ENCODE measurements at places on chromosomes 5 and 9.

DNA sequence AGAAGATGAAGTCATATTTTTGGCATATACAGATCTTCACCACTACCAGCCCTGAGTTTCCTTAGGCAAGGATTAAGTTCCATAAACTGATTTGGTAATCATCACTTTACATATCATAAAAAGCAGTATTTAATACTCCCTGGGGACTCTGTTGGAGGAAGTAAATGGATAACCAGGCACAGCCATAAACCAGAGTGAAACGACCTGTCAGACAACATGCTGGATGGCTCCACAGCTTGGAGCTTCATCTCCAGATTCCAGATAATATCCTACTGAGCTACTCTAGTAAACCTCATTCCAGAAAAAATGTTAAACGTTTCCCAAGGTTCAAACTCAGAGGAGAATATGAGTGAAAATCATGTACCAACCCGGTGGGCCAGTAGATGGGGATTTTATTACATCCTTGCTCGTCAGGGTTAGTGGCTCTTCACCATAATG lies 109.2 kb downstream of the BASP1 start:
- no peak for DNase-seq

DNA sequence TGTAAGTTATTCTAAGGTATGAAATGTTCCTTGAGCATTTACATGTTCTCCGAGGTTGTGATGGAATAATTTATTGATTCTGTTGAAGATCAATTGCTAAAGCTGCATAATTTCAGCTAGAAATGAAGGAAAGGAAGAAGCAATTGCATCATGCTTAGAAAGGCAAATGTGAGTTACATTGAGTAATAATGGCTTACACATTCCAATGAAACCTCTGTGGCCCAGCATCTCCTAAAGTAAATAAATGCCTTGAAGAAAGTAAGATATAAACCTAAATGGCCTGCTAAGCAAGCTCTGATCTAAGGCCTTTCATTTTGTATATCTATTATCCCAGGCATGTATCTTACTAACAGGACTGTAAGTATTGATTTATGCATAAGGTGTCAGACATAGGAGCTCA lies 677.3 kb upstream of the RGMB start:
- no peak for DNase-seq

GRCh38 chr5:67897431-67897830 lies 318.1 kb upstream of the PIK3R1 start:
- no peak for DNase-seq

- no peak for DNase-seq
Observed at GRCh38 chr5:137497396-137498290, 1.5 kb downstream of the SPOCK1 start.

GRCh38 chr9:20361656-20362570 lies 260.4 kb downstream of the MLLT3 start:
- DNase-seq, result no peak

- peak; percentile 11 for DNase-seq
Observed at GRCh38 chr5:56200971-56201666, 32.0 kb downstream of the ANKRD55 start.

DNA sequence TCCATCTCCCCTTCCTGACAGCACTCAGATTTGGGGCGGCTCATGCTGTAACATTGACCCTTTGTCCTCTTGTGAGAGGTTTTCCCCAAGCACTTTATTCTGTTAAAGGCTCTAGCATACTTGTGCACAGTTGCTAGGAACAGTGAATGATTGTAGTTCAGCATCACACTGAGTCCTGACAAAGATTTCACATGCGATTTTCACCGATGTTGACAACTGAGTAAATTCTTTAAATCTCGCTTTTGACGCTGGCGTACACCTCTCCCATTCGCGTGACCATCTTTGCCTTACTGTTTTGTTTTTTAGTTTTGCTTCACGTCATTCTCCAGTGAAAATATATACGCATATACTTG lies 780 bp downstream of the CDC37L1 start:
- DNase-seq, result no peak

GRCh38 chr9:27569406-27569805 lies 3.9 kb downstream of the C9orf72 start:
- no peak for DNase-seq

DNA sequence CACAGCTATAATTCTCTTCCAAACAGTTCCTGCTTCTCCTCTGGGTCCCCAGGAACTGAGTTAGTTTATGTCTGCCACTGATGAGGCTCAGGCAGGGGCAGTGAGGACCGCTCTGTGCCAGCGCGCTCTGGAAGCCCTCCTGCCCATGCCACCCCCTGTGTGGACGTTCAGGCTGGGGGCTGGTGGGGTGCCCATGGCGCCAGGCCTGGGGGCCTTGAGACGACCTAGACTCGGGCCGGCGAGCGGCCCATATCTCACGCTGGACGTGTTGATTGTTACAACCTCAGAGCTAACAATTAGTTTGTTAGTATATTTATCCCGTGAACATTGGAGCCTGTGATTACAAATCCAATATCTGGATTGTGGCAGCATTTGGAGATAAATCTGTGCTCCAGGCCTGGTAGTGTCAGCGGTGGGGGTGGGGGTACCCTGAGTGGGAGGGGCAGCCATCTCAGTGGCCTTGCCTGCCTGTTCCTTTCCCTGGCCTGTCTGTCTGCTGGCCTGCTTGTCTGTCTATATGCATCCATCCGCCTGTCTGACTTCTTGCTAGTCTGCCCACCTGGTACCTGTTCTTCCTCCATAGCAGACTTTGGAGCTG lies 256.5 kb upstream of the MVB12B start:
- no peak for DNase-seq

DNA sequence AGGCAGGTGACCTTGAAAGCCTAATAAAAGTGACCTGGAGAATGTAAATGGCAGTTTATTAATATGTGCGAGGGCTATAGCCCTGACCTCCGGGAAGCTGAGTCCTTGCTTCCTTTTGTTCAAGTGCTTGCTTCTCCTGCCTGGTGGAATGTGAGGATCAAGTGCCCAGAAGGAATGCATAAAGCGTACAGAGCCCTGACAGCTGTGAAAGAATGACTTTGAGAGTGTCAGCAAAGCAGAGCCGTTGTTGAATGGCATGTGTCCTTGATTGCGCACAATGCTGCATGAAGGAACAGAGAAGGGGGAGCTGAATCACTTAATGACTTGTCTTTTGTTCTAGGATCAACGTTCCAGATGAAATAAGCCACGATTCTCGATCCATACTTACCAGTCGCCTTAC lies 133.0 kb downstream of the SLF1 start:
- no peak for DNase-seq

All from activated CD8-positive, alpha-beta memory T cell treated with anti-CD3 and anti-CD28 coated beads for 1 hour (primary cell).